ENCODE measurements at places on chromosomes 16 and 17.

GRCh38 chr17:37233036-37233435 lies 142.7 kb upstream of the C17orf78 start:
- no peak for DNase-seq

GRCh38 chr17:75769536-75769935 lies 4.5 kb upstream of the GALK1 start:
- DNase-seq, result no peak

- DNase-seq, result no peak
These were observed 55.6 kb downstream of the CYLD start for GRCh38 chr16:50797456-50797855.

GRCh38 chr16:74892574-74893461 lies 92.1 kb downstream of the WDR59 start:
- no peak for DNase-seq

DNA sequence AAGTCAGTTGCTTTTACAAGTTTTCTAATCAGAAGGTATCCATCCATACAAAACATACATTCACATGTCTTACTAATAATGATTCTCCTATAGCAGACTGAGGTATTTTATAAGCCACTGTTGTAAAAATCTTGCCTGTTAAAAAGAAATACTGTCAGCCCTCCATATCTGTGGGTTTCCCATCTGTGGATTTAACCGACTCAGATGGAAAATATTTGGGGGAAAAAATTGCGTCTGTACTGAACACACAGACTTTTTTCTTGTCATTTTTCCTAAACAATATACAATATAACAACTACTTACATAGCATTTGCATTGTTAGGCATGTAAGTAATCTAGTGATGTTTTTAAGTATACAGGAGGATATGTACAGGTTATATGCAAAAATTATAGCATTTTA lies 90.4 kb downstream of the PARN start:
- no peak for DNase-seq

DNA sequence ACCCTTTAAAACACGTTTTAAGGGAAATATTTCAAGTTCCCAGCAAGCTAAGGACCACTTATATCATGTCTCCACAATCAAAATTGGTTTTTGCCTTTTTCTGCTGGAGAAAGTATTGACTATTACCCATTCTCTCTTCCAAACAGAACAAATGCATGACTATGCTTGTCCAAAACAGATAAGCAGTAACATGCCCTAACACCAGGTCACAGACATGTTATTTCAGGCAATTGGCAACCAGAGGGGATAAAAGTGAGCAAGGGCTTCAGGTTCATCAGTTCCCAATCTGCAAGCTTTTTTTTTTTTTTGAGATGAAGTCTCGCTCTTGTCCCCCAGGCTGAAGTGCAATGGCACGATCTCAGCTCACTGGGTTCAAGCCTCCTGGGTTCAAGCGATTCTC lies 15.0 kb downstream of the SKA2 start:
- no peak for DNase-seq

Data from right renal pelvis (tissue), 4 donors.